ENCODE measurements at places on chromosomes 7 and 10.
A peak's percentile ranks its signal among the peaks of the same experiment; 100 is the strongest.

- DNase-seq = no peak
Observed at GRCh38 chr7:44187636-44188416, 1.4 kb downstream of the GCK start.

DNA sequence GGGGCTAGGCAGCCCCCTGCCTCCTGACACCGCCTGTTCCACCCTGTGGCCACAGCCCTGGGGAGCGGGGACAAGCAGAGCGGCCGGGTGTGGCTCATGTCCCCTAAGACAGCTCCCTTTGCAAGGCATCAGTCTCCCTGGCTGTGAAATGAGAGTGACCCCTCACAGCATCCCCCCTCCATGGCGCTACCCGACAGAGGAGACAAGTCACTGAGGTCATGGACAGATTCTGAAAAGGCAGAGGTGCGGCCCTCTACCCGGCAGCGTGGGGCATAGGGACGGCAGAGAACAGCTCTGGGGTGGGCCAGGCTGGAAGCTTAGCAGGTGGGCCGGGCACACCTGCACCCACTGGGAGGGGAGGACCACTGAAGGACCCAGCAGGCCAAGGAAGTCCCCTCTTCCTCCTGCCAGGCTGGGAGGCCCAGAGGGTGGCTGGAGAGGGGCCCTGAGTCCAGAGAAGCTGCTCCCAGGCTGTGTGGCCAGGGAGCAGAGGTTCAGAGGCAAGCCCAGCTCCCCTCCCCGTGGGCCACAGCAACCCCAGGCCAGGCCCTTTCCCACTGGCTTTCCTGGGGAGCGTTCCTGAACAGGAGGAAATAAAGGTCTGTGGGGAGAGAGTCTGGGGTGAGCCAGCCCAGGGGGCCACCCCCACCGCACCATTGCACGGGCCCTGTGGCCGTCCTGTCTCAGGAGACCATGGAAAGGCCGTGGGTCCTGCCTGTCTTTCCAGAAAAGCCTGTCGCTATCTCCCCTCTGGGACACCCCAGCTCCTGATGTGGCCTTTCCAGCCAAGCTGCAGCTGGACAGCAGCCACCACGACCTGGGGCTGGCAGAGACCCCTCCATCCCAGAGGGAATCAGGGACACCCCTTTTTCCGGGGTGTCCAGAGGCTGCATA lies 1.7 kb downstream of the ADAP1 start:
- DNase-seq = no peak

DNA sequence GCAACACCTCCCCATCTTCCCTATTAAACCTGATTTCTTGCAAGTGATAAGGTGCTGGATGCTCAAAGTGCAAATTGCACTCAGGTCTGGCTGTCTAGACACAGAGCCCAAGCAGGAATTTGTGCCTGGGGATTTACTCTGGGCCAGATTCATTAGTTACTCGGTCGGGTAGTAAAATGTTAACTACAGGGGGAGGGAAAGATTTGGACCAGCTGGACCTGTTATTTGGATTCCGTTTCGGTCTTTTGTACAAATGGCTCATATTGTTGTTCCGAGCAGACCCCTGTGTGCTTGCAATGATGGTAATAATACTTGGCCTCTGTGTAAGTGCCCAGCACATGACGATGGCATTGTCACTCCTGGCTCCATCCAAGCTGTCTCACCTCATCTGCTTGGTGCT lies 609.6 kb downstream of the KCNMA1 start:
- DNase-seq = no peak

DNA sequence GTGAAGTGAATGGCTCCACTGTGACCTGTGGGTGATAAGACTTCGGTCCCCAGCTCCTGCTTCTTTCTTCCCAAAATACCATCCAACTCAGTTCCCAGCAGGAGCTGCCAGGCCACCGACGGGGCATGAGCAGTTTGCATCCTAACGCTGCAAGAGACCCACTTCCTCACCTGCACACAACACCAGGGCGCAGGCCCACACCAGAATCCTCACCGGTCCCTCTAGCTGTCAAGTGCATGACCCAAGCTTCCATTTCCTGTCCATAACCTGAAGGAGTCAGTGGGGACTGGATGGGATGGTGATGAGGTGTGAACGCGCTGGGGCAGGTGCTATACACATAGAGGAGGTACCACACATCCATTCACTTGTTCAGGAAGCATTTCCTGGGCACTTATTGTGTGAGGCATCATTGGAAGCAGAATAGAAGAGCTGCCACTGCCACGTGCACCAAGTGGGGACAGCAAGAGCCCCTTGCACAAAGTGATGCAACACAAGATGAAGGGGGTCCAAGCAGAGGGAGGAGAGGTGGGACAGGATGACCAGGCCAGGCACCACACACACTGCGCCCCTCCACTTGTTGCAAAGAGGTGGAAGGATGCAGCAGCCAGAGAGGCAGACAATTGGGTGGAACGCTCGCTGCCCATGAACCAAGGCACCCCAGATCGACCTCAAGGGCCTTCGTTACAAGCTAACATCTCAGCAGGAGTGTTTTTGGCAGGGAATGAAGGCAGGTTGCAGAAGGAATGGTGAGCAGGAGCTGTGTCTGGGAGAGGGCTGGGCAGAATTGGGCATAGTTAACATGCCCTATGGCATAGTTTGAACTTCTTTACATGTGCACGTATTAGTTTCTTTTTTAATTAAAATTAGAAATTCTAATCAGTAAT lies 605.8 kb upstream of the MGMT start:
- DNase-seq = no peak

DNA sequence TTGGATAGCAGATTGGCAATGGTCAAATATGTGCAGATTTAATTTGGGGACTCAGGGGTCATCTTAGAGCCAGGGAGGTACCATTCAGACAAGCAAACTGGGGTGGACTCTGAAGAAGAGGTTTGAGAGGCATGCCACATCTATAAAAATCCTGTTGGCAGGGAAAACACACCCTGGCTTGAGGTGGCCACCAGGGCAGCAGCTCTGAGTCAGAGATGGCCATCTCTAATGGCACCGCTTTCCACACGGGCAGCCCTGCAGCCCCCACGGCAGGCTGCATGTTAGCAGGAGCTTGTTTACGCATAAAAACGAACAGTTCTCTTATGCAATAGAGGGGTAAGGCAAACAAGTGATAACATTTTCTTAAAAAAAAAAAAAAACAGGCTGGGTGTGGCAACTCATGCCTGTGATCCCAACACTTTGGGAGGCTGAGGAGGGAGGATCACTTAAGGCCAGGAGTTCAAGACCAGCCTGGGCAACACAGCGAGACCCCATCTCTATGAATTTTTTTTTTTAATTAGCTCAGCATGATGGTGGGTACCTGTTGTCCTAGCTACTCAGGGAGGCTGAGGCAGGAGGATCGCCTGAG lies 14.9 kb downstream of the DLG5 start:
- DNase-seq = no peak

- no peak for DNase-seq
Observed at GRCh38 chr10:110446277-110446676, 51.4 kb upstream of the DUSP5 start.

DNA sequence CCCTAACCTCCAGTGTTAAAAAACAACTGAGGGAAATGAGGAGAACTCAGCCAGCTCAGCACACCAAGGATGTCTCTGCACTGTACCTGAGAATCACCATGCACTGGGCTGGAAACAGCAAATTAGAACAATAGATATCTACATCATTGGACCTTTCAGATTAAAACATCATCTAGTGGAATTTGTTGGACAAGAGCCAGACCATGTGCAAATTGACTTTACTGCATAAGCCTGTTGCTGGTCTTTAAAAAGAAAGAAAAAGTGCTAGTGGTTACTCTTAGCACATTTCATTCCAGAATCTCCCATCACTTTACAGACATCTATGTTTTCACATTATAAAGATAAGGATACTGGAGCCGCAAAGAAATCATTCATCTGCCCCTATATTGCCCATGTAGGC lies 75.4 kb downstream of the FGFR2 start:
- no peak for DNase-seq

- no peak for DNase-seq
Observed at GRCh38 chr10:127774766-127775559, 38.0 kb downstream of the FOXI2 start.

- peak; percentile 31 for DNase-seq
Observed at GRCh38 chr10:126972635-126973414, 67.6 kb downstream of the DOCK1 start.

GRCh38 chr7:36406156-36406555 lies 16.5 kb downstream of the ANLN start:
- DNase-seq = no peak

- no peak for DNase-seq
Observed at GRCh38 chr7:45686441-45687184, 112.4 kb downstream of the ADCY1 start.

DNA sequence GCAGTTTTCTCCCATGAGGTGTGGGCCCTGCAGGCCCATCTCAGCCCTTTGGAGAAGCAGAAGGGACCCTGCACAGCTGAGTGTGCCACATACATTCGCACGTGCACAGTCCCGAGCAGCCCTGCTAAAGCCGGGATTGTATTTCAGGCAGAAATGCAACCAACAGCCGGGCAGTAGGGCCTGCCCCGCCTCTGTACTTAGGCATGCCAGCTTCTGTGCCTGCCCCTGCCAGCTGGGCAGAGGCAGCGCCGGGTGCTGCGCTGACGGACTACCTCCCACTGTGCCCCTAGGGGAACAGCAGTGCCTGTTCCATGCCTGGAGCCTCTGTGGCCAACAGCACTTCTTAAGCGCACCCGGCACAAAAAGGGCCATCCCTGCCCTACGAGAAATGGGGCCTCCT lies 170.3 kb downstream of the NEURL1 start:
- no peak for DNase-seq

GRCh38 chr7:132568962-132569361 lies 7.3 kb downstream of the PLXNA4 start:
- DNase-seq = no peak

DNA sequence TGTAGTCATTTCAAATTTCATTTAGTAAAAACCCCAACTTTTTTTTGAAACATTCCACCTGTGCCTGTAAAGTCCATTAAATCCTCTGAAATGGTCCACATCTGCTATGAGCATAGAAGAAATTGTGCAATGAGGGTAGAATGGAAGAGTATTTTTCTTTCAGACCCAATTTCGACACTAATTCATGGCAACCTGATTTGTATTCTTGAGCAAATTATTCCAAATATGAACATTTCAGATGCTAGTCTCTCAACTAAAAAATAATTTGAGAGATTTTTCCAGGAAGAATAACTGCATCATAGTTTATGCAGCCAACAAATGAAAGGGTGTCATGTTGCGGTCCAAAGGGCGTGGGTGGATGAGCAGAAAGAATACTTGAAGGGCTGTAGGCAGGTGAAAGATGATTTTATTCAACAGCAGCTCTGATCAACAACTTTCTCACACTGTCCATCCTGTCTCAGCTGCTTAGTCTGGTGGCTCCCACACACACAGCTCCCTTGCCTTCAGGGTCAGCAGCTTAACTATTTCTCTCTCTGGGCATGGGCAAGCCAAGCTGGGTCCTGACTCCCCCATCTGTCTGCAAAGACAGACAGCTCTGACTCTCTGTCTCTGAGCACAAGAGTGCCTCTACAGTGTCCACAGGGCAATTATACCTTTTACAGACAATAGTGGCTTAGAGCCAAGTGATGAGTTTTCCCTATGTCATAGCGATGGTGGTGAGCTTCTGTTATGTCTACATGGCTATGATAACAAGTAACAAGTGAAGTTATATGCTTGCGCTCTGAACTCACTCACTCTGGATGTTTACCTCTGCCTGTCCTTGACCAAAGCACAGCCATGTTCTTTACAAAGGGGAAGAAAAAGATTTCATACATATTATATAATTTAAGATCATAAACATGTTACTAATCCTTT lies 11.5 kb downstream of the STEAP2 start:
- no peak for DNase-seq

- no peak for DNase-seq
Observed at GRCh38 chr10:49827297-49827696, 65.2 kb upstream of the OGDHL start.

GRCh38 chr10:127092916-127093315 lies 103.5 kb downstream of the INSYN2A start:
- no peak for DNase-seq

- no peak for DNase-seq
Observed at GRCh38 chr7:108825581-108825909, 255.9 kb downstream of the DNAJB9 start.

- DNase-seq = no peak
Observed at GRCh38 chr7:93758631-93759030, 131.9 kb downstream of the TFPI2 start.

GRCh38 chr7:130369110-130369711 lies 11.1 kb upstream of the CPA1 start:
- DNase-seq = no peak

GRCh38 chr7:116331020-116331419 lies 120.7 kb downstream of the TES start:
- no peak for DNase-seq

- DNase-seq = no peak
Observed at GRCh38 chr7:156503196-156503595, 137.4 kb upstream of the RNF32 start.

GRCh38 chr10:30017556-30017955 lies 41.8 kb downstream of the JCAD start:
- no peak for DNase-seq

- peak; percentile 3 for DNase-seq
Observed at GRCh38 chr7:135414850-135415439, 95.0 kb downstream of the CNOT4 start.

GRCh38 chr10:11823122-11823988 lies at the start of gene PROSER2:
Gene PROSER2, plus strand, starts transcription at chr10:11823356. Its CDS starts 28,722 bp downstream, at chr10:11852078.
- DNase-seq = peak; percentile 64

DNA sequence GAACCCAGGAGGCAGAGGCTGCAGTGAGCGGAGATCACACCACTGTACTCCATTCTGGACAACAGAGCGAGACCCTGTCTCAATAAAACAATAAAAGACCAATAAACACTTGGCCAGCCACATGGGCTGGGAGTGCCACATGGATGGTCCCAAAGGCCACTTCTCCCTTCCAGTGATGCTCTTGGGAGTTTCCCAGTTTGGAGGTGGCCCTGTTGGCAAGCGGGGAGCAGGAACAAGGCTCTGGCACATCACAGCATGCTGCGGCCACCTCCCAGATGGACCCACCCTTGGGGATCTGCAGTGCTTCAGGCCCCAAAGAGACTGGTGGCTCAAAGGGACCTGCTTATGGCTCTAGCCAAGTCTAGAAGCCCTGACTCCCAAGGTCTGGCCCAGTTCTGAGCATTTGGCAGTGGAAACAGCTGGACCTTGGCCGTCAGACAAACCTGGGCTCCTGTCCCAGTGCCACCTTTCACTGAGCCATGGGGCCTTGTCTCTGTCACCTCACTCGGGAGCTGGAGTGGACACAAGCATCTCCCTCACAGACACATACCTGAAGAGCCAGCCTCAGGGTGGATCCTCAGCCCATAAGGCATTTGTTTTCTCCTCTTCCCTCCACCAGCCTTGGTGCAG lies 91.7 kb downstream of the COL13A1 start:
- DNase-seq = no peak

Measured in RWPE1 (cell line).